Activated T-cell treated with anti-CD3 and anti-CD28 coated beads, Interleukin-2, amount 50 U/mL, for 24 hours (primary cell): ENCODE measurements at places on chromosomes 3 and 15.

DNA sequence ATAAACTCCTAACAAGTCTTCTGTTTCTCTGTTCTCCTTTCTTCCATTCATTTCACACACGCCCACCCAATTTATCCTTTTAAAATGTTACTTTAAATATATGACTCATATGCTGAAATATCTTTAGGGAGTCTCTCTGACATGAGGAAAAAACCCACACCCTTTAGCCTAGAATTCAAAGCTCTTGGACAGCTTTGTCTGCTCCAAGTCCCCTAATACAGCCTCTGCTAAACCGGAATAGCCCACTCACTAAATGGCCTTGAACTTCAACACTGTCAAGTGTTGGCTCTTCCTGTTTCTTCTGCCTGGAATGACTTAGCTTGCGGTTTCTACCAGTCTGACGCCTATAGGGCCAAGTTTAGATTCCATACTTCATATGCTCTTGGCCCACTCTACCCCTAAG, 3.3 kb upstream of the CD96 start:
- DNase-seq, result no peak

GRCh38 chr15:99726333-99726732, 6.9 kb downstream of the LYSMD4 start:
- no peak for DNase-seq

DNA sequence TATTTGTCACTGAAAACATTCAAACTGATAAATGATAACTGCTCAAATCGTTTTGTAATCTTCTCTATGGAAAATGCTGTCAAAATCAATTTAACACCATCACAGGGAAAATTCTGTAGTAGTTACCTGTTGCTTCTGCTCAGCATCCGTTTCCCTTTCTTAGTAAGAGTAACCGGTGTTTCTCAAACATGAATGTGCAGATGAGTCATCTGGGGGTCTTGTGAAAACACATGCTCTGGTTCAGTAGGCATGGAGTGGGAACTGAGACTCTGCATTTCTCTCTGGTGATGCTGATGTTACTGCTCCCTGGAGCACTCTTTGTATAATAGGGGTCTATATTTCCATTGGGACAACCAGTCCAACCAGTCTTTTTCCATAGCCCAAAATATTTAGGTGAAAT, 145.1 kb downstream of the SEMA6D start:
- DNase-seq, result no peak

DNA sequence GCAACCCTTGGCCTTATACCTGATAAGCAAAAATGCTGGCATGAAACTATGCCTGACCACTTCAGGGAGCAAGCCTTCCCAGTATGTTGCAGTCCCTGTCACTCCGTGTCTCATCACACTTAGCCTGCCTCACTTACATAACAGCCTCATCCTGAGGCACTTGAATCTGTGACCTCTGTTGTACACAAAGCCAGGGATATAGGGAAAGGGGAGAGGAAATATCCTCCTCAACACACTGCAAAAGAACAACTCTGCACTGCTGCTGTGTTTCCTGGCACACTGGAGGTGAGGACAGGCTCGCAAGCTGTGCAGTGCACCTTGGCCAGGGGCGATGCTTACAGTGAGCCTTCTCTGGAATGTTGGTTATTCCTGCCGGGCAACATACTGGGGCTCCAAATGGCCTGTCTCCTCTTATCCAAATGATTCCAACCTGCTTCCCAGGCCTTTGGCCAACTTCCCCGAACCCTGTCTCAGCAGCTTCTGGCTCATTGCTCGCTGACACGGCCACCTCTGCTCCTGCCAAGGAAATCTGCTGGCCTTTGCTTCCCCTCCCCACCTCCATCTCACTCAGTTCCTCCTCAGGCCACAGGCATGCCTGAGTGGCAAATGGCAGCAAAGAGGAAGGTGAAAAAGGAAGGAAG, 109.2 kb downstream of the CD47 start:
- no peak for DNase-seq

GRCh38 chr3:178712247-178712646, 176.0 kb downstream of the KCNMB2 start:
- no peak for DNase-seq

DNA sequence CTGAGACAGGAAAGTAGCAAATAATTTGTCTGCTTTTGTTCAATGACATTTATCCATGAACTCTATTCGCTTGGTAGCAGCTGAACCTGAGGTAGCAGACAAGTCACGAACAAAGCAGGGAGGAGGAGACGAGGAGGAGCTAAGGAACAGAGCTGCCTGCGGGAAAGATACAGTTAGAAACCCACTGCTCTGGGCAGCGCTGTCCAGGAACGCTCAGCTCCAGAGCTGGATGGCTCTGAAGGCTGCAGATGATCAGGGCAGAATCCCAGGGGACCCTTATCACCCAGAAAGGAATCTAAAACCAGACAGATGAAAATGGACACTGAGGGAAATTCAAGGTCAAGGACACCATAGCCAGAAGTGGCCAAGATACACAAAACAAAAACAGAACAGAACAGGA, 257.8 kb downstream of the CD47 start:
- DNase-seq, result no peak

- DNase-seq, result no peak
Measured at GRCh38 chr3:186360779-186361178, 1.3 kb downstream of the DGKG start.

- DNase-seq, result no peak
Measured at GRCh38 chr15:72511536-72511935, 37.4 kb downstream of the ARIH1 start.

DNA sequence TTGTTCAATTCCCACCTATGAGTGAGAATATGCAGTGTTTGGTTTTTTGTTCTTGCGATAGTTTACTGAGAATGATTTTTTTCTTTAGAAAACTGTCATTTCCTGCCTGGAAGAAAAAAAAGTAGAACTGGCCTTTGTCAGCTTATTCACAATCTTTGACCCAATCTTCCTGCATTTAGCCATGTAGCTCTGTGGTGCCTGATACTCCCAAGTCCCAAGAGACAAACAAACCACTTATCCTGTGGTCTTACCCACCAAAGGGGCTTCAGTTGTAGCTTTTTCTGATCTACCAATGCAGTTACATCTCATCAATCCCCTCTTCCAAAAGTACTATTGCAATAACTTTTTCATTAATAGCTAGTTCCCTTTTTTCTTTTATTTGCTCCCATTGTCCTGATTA, 444.6 kb downstream of the GRM7 start:
- DNase-seq, result no peak

GRCh38 chr3:157360044-157360443, 76.6 kb upstream of the PTX3 start:
- no peak for DNase-seq

GRCh38 chr15:70103880-70104626, 6.3 kb upstream of the TLE3 start:
- DNase-seq, result no peak

DNA sequence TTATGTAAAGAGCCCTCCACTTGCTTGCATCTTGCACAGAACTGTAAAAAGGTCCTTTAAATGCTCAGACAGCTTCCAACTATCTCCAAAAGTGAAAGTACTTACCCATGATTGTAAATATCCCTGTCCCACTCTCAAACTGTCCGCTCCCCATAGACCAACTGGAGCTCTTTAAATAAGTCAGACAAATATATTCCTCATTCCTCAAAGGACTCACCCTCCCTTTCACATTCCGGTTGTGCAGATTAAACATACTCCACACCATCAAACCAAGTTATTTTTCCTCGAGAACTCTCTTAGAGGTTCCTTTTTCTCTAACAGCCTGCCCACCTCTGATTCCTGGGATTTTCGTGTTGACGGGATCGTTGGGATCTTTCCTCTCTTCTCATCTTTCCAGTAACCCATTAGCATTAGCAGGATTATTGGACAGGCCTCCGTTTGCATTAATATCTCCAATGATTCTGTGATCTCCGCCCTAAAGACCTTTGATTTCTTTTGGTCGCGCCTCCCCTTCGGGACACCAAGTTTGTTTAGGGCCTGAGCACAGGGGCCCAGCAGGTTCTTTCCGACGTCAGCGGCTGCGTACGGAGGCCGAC, 763 bp downstream of the GOLGB1 start:
- DNase-seq, result no peak

- no peak for DNase-seq
Measured at GRCh38 chr3:67015702-67016484, 17.8 kb downstream of the KBTBD8 start.

- no peak for DNase-seq
Measured at GRCh38 chr3:108137460-108137814, 46.6 kb upstream of the CD47 start.
